ENCODE measurements at places on chromosomes 3 and 15. TPM values are rescaled to one million over a fixed set of nuclear protein-coding genes. Genes with fewer than 3 reads are reported as not detected.

GRCh38 chr15:79724312-79724711, 172.5 kb downstream of the MTHFS start:
- no peak for DNase-seq

TMEM207 gene
- polyA plus RNA-seq = 2.9 TPM

DNA sequence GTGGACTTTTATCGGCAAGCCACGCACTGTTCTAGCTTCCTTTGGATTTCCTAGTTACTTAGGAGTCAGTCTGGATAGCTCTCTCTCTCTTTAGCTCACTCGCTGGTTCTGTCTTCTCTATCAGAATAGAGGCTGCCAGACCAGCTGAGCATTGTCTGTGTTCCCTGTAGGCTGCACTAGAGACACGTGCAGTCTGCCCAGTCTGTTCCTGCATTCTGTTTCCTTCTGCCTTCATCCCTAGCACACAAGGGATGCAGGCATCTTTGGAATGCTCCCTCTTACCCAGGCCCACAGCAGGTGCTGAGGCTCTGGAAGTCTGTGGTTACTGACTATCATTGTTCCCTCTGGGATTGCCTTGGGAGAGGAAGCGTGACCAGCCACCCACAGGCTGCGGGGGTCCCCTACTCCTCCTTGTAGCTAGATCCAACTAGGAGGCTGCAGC, 322.8 kb downstream of the ZNF621 start:
- DNase-seq = peak; percentile 29

GRCh38 chr3:190385731-190386688, 2.0 kb upstream of the CLDN16 start:
- DNase-seq = no peak

DNA sequence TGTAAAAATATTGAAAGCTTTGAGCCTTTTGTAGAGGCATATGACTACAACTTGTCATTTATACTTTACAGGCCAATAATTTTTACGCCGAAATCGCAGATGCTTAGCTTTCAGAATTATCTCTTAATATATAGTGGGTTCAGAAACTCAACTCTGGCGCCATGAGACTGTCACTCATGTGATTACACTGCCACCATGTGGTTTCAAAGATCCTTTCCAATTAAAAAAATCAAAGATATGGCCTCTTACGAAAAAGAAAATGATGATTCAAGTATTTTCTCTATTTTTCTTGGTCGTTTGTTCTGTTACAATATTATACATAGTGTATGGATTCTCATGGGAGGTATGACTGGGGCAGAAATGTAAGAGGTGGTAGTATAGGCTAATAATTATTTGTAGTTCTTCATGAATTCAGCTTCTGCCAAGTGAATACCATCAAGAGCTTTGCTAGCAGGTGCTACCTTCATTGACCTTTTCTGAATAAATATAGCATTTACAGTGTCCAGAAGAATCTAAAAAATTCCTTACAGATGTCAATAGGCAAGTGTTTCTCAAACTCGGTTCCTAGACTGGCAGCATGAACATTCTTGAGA, 751.7 kb upstream of the GOLIM4 start:
- no peak for DNase-seq

- no peak for DNase-seq
Observed at GRCh38 chr3:66923969-66924368, 74.1 kb upstream of the KBTBD8 start.

DNA sequence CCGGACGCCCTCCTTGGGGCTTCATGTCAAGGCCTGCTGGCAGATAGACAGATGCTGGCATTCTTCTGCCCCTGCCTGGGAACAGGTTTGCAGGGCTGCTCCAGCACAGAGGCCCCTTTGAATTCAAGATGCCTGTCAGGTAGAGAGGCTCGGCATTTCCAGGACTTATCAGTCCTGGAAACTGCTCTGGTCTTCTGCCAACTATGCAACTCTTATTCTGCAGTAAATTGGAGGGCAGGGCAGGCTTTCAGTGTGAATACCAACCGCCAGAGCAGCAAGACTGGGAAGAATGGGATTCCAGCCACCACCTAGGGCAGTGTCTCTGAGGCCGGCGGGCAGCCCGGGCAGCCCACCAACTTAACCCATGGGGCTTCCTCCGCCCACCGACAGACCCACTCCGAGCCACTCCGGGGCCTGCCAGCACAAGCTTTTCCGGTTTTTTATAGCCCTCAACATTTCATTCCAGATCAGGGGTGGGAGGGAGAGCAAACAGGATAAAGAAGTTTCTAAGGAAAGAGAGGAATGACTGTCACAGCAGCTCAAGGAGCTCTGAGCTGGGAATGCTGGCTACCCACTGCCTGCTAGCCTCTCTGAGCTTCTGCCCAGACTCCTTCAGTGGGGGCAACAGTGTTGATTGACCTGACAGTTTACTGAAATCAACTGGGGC, 140.9 kb downstream of the NTRK3 start:
- DNase-seq = no peak

TRPM1 gene
- polyA plus RNA-seq = not detected

DNA sequence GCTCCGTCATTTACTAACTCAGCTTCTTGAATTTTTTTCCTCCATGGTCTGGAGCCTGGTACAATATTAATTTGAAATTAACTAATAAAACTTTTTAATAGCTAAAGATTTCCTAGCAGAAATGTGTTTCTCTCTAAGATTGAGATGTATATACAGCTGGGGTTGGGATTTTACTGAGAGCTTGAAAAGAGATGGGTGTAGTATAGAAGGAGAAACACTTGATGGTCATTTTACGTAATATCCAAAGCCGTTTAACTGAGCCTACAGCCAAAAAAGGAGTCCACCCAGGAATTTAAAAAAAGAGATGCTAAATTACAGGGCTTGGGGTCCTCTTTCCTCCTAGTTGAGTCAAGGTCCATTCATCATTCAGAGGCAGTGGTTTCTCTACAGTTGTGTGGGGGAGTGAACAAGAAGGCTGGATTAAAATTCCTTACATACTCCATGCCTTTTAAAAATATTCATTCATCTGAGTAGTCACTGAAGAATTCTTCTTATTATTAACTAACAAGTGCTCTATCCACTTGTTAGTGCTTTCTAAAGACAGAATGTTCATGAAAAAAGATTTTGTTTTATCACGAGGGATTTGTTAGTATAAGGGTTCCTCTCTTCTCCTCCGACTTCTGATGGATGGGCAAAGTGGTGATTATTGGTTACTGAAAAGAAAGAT, 255.3 kb upstream of the IL12A start:
- DNase-seq = no peak

NOX5 gene
- 0.16 TPM for polyA plus RNA-seq

DNA sequence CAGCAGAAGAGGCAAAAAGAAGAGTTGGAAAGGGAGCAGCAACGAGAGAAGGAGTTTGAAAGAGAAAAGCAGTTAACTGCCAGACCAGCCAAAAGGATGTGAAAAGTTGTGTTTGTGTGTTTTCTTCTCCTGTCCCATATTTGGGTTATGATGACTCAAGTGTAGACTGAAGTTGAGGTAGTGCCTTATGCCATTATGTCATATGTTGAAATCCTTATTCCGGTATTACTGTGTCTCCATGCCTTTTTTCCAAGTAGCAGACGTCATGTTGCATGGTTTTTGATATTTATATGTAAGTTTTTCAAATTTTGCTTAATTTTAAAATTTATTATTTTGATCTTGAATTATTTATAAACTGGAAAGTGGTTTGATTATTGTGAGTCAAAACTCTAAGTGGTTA, 19.2 kb downstream of the BLOC1S6 start:
- DNase-seq = no peak

GRCh38 chr3:164657631-164658030, 420.7 kb downstream of the SI start:
- DNase-seq = no peak

- no peak for DNase-seq
Observed at GRCh38 chr15:39132954-39133600, 447.8 kb upstream of the THBS1 start.

DNA sequence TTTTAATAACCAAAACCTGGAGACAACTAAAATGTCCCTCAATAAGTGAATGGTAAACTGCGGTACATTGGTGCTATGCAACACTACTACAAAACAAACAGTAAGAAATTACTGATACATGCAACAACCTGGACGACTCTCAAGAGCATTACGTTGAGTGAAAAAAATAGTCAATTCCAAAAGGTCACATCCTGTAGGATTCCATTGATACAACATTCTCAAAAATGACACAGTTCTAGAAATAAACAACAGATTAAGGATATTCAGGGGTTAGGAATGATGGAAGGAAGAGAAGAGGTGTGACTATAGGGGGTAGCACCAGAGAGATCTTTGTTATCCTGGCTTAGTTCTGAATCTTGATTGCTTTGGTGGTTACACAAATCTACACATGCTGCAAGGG, 72.2 kb downstream of the ZNF148 start:
- DNase-seq = no peak

GPR62 gene
- polyA plus RNA-seq = 0.18 TPM

- DNase-seq = peak; percentile 5
Observed at GRCh38 chr3:25235031-25235430, 193.0 kb upstream of the RARB start.

- DNase-seq = no peak
Observed at GRCh38 chr15:33194237-33194636, 277 bp downstream of the FMN1 start.

CRYGS gene
- polyA plus RNA-seq = 4.9 TPM

DNA sequence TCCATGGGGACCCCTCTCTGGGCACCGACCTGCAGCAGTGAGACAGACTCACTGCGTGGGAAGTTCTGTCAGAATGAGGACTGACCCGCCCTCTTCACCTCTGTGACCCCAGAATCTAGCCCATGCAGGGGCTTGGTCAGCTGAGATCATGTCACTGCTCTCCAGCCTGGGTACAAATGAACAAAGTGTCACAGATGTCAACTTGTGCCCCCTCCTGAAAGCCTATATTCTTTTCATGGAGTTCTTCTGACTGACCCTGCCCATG, 210.8 kb downstream of the XXYLT1 start:
- DNase-seq = no peak

- DNase-seq = no peak
Observed at GRCh38 chr15:79294075-79294474, 11.6 kb downstream of the ANKRD34C start.

Measured in large intestine (tissue), 12 donors.